ENCODE measurements at places on chromosomes 7 and 10.

- H3K36me3 ChIP-seq, result no peaks in the 10 kb centered on the region
- no peaks in the 10 kb centered on the region for H3K27me3 ChIP-seq
- no peaks in the 10 kb centered on the region for H3K4me1 ChIP-seq
- peak within 1 kb of the TSS; percentile 51 for H3K4me3 ChIP-seq
- H3K27ac ChIP-seq, result peak within 1 kb of the TSS; percentile 70
Measured at GRCh38 chr7:79453558-79454360, at the start of gene MAGI2. MAGI2 (minus strand) TSS chr7:79453667; CDS start chr7:79453320, 347 bp downstream.

GRCh38 chr7:124940306-124940705, 10.7 kb upstream of the POT1 start:
- H3K36me3 ChIP-seq, result no peaks in the 10 kb centered on the region
- H3K4me3 ChIP-seq, result no peak overlapping the region
- H3K27ac ChIP-seq, result no peak overlapping the region
- DNase-seq, result no peak
- no peaks in the 10 kb centered on the region for H3K4me1 ChIP-seq
- H3K27me3 ChIP-seq, result no peaks in the 10 kb centered on the region

- no peaks in the 10 kb centered on the region for H3K36me3 ChIP-seq
- H3K27ac ChIP-seq, result no peak overlapping the region
- no peaks in the 10 kb centered on the region for H3K4me1 ChIP-seq
- DNase-seq, result no peak
- H3K4me3 ChIP-seq, result no peak overlapping the region
Measured at GRCh38 chr10:86413046-86413728, 46.6 kb upstream of the GRID1 start.

DNA sequence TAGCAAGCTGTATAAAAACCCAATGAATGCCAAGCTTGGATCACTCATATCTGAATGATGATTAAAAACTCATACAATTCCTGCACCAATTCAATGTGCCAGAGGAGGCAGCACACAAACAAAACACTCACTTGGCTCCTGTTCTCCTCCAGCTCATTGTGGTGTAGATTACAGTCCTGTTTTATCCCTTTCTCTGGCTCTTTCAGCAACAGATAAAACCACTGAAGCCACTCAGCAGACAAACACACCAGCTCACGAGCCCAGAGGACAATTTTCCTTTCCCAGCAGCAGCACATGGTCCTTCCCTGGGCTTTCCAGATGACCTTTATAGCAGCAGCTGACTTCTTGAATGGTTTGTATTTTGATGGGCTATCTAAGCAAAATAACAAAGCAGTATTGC, 107.3 kb upstream of the STARD3NL start:
- H3K27me3 ChIP-seq, result no peaks in the 10 kb centered on the region
- no peaks in the 10 kb centered on the region for H3K4me1 ChIP-seq
- no peak for DNase-seq
- no peaks in the 10 kb centered on the region for H3K36me3 ChIP-seq

GRCh38 chr10:133030781-133031180, 56.9 kb upstream of the ADGRA1 start:
- no peaks in the 10 kb centered on the region for H3K4me1 ChIP-seq
- no peak overlapping the region for H3K4me3 ChIP-seq
- H3K27me3 ChIP-seq, result no peaks in the 10 kb centered on the region
- no peak for DNase-seq
- H3K27ac ChIP-seq, result no peak overlapping the region
- no peaks in the 10 kb centered on the region for H3K36me3 ChIP-seq
